Hindlimb muscle (tissue), 1 donor: ENCODE measurements at places on chromosomes 16 and 17. TPM values are rescaled to one million over a fixed set of nuclear protein-coding genes. Genes with fewer than 3 reads are reported as not detected.

GRCh38 chr17:29563816-29564215 is 3.0 kb downstream of the ABHD15 start:
- no peak for DNase-seq

- DNase-seq = no peak
Observed at GRCh38 chr16:4617880-4618279, 3.2 kb upstream of the UBALD1 start.

RAD51C gene
- polyA plus RNA-seq = 23.8 TPM

GRCh38 chr16:66953462-66954096 is 7.5 kb upstream of the CES3 start:
- no peak for DNase-seq

- no peak for DNase-seq
Observed at GRCh38 chr16:20611975-20612481, 35.9 kb upstream of the ACSM2B start.

AOC2 gene
- polyA plus RNA-seq = 1.0 TPM
